ENCODE measurements at places on chromosomes 3 and 15.

GRCh38 chr15:69031013-69032001 lies 16.8 kb downstream of the NOX5 start:
- peak; percentile 27 for DNase-seq

DNA sequence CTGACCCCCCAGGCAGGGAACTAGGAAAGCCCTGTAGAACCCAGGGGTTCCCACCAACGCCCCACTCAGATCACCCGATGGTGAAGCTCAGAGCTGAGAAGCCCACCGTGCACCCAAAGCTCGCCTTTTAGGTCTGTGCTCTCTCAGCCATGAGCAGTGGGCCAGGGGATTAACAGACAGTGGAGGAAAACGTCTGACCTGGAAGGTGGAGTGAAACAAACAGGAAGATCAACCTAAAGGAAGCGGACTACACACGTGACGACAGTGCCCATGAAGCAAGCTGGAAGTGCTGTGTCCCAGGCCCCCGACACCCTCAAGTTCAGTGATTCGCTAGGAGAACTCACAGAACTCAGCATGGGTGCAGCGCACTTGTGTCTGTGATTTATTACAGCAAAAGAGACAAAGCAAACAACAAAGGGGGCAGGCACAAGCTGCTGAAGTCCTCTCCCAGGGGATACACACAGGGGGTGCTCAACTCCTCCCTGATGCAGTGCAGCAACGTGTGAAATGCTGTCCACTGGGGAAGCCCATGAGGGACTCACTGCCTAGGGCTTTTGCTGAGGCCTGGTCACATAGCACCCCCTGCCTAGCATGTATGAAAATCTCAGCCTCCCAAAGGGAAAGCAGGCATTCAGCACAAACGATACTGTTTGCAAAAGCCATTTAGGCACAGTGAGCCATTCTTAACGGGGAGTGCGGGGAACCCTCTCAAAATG lies 43.5 kb downstream of the CFAP92 start:
- peak; percentile 31 for DNase-seq

- peak; percentile 83 for DNase-seq
Measured at GRCh38 chr15:38176155-38176554, 76.5 kb upstream of the SPRED1 start.

GRCh38 chr3:123272547-123272946 lies 70.8 kb downstream of the SEC22A start:
- DNase-seq = peak; percentile 12

DNA sequence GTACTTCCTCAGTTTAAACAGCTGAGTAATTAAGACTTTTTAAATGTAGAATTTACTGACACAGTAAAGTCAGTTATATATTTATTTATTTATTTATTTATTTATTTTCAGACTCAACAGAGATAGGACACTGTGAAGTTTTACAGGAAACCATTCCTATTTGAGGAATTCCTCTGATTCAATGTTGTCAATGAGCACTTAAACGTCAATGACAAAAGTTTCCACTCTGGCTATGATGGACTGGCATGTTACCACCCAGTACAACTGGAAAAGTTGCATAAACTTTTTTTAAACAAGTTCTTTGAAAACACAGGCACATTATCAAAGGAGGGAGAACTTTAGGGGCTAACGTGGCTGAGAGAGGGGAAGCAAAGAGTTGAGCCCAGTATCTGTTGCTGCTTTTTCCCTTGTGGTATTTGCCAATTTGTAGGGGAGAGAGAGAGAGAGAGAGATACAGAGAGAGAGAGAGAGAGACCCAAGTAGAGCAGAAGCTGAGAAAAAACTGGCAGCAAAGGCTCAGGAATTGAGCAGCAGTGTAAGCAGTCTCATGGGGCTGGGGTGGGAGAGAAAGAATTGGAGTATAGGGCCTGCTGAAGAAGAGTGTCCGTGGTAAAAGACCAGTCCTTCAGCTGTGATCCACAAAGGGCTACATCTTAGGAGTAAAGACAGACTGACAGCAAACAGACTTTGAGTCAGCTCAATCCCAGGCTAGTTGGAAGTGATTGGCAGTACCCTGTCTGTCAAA lies 18.3 kb upstream of the ACTC1 start:
- DNase-seq = no peak

DNA sequence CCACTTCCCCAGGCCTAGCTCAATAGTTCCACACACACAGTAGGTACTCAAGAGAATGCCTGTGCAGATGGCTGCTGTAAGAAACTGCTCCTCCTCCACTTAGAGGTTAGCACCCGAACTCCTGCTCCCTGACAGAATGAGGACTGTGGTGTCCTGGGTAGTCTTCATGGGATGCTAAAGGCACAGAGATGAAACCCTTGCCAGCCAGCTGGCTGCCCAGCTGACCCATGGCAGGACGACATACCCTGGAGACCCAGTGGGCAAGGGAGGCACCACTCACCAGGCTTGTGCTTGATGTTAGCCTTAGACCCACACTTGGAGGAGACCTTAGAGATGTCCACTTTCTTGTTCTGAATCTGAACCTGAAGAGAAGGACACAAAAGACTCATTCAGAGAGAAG lies 54.2 kb downstream of the DHX30 start:
- DNase-seq = no peak
